ENCODE measurements at places on chromosomes 13 and 19.

DNA sequence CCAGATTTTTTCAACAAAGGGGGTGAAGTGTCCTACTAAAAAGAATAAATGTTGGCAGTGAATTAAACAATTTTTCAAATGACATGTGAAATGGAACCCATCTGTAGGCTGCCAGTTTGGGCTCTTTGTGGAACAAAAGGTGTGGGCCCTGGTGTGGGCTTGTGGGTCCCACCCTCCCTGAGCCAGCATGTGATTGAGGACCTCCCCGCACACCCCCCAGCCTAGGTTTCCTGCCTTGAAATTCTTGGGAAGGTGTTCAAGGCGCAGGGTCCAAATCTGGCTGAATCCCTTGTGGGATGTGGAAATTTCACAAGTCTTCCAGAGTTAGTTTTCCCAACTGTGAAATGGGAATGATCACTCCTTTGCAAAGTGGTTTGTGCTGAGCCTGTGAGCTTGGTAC is 4.1 kb downstream of the GGN start:
- DNase-seq = no peak

- DNase-seq = no peak
These were observed 182.5 kb upstream of the SERP2 start for GRCh38 chr13:44191103-44191502.

DNA sequence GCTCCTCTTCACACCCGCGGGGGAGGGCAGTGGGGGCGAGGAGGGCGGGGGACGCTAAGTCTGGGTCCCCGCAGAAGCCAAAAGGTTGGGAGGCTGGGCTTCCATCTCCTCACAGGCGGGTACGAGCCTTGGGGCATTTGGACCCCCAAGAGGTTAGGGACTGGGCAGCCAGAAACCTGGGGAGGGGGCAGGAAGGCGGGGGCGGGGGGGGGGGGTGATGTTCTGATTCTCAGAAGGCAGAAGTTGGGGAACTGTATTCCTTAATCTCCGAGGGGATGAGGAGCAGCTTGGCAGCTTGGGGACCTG is 5.1 kb downstream of the BCL3 start:
- no peak for DNase-seq

GRCh38 chr13:50801087-50801931 is 42.2 kb downstream of the DLEU7 start:
- peak; percentile 74 for DNase-seq

DNA sequence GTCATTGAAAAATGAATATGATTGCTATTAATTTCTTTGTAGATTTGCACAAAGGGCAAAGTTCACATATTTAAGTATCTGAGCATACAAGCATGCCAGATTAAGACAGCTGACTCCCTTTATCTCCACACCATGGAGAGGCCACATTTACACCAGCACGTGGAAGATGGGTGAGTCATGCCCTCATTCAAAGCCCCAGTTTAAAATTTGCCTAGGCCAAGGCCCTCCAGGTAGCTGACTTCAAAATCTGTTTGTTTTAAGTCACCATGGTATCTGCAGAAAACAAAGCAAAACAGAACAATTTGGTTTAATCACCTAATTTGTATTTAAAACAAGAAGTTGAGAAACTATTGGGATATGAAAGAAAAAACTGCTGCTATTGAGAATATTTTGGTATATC is 109.2 kb downstream of the ESD start:
- no peak for DNase-seq

DNA sequence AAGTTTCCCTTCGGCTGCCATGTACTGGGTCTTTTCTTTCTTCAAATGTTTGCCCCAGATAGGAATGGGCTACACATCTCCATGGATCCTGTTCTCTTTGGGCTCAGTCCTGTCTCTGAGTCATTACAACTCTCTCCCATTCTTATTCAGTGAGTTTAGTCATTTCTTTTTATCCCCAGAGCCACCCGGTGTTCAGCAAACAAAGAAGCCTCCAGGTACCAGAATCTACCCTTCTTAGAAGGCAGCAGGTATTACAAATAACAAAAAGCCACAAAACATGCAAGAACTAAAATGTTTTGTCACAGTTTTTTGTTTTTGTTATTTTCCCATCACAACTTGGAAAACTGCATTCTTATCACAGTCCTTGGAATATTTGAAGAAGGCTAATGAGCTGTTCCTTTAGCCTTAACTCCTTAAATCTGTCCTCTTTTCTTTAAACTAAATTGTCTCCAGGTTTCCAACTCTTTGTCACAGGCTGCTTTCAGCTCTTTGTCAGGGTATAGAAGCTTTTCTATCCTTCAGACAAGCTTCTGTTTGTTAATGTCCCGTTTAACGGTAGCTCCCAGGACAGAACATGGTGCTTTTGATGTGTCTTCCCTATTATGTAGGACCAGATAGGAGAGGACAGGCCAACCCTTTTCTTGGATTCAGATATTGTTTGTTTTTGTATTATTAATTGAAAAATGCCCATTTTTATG is 215.5 kb upstream of the HTR2A start:
- DNase-seq = no peak

- DNase-seq = peak; percentile 48
These were observed 367.4 kb downstream of the SPRY2 start for GRCh38 chr13:79973533-79973963.

DNA sequence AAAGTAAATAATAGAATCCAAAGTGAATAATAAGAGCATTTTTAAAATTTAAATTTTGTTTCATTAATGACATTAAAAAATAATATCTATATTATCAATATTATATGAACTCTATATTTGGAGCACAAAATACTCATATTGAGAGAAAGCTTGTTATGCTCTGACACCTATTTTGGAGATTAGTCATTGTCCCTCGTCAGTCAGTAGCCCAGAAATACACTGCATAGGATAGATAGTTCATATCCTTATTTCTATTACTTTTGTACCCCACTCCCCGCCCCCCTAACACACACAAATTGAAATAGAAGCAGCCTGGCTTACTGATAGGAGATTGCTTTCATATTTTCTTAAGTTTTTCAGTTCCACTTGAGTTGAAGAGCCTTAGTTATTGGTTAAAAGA is 652.8 kb downstream of the PCDH9 start:
- no peak for DNase-seq

Measured in posterior cingulate gyrus (tissue), 11 donors.